Cardiac muscle cell (in vitro differentiated cells and primary cell): ENCODE measurements at places on chromosomes 7 and 10. TPM values are rescaled to one million over a fixed set of nuclear protein-coding genes. Genes with fewer than 3 reads are reported as not detected.

- no peaks in the 10 kb centered on the region for H3K27me3 ChIP-seq
- no peak for DNase-seq
- H3K4me1 ChIP-seq, result no peaks in the 10 kb centered on the region
- no peak overlapping the region for H3K27ac ChIP-seq
Observed at GRCh38 chr7:12884856-12885440, 197.5 kb downstream of the ARL4A start.

GRCh38 chr7:113093561-113093960 is 6.9 kb upstream of the GPR85 start:
- no peaks in the 10 kb centered on the region for H3K36me3 ChIP-seq
- no peak overlapping the region for H3K27ac ChIP-seq
- no peak for DNase-seq
- no peaks in the 10 kb centered on the region for H3K27me3 ChIP-seq

SLF2 gene
- polyA plus RNA-seq, result 33.7 and 36.6 TPM in 2 replicates

GRCh38 chr7:77444123-77444522 is 28.0 kb upstream of the GSAP start:
- no peak for DNase-seq
- H3K27me3 ChIP-seq, result no peaks in the 10 kb centered on the region
- H3K4me1 ChIP-seq, result peaks cover 8% of the 10 kb centered on the region
- no peaks in the 10 kb centered on the region for H3K36me3 ChIP-seq

DNA sequence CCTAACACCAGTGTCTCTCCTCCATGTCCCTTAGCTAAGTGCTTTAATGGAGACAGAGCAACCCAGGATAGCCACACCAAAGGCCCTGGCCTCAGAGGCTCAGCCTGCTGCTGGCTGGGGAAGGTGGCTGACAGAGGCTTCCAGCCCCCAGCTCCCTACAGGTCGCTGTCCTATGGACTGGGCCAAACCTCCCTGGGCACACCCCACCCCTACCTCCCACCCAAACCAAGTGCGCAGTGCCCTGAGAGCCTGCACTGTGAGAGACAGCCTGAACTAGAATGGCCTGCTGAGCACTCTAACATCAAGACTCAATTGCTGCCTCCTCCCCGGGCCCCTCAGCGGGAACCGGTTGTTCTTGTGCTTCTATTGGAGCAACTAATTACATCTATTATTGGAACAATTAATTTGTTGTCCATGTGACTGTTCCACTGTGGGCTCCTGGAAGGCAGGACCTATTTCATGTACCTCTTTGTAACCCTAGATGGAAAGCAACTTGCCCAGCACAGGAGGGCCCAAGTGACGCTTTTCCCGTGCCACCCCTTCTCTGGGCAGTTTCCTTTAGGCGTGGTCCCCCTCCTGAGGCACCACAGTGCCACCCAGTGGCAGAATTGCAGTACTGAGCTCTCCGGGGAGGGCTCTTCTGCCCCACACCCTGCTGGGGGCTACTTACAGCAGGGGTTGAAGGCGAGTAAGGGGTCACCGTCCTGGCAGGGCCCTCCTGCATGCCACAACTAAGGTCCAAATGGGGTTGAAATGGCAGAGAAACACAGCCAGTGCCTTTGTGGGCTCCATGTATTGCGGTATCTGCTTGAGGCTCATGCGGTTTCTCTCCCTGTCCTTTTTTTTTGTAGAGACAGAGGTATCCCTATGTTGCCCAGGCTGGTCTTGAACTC is 63.7 kb upstream of the WAPL start:
- no peaks in the 10 kb centered on the region for H3K27me3 ChIP-seq
- H3K27ac ChIP-seq, result no peak overlapping the region
- H3K4me3 ChIP-seq, result no peak overlapping the region
- DNase-seq, result peak; percentile 82
- no peaks in the 10 kb centered on the region for H3K36me3 ChIP-seq

DNA sequence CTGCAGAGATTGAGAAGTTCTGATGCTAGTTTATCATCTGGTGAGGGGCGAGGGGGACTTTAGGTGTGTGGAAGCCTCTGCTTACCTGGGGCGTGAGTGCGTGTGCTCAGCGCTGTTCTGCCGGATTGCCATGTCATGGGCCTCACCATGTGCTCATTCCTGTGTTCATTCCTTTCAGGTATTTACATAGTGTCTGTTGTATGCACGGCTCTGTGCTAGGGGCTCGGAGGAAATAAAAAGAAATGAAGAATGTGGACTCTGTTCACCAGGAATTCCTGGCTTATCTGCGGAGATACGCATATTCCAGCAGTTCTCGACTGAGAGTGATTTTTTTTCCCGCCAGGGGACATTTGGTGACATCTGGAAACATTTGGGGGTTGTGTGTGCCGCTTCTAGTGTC is 152.0 kb downstream of the CAMK1D start:
- H3K27ac ChIP-seq, result no peak overlapping the region
- no peak overlapping the region for H3K4me3 ChIP-seq
- H3K36me3 ChIP-seq, result no peaks in the 10 kb centered on the region
- H3K27me3 ChIP-seq, result no peaks in the 10 kb centered on the region
